ENCODE measurements at places on chromosomes 12 and 14.

DNA sequence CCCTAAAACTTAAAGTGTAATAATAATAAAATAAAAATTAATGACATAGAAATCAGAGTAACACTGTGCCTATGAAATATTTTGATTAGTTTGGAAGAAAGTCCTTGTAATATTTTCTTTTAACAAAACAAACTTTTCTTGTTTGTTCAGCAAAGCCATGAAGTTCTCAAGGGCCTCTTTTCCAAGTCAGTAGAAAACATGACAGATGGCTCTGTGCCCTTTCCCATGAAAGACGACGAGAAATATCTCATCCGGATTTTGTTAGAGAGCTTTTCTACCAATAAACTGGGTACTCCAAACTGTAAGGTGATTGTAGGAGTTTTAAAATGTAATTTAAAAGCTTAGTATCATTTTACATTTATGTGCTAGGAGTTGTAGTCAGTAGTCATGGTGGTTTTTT, 54.5 kb upstream of the ASPG start:
- no peak for DNase-seq

- DNase-seq, result no peak
These were observed 71.7 kb downstream of the ELK3 start for GRCh38 chr12:96265836-96266235.

DNA sequence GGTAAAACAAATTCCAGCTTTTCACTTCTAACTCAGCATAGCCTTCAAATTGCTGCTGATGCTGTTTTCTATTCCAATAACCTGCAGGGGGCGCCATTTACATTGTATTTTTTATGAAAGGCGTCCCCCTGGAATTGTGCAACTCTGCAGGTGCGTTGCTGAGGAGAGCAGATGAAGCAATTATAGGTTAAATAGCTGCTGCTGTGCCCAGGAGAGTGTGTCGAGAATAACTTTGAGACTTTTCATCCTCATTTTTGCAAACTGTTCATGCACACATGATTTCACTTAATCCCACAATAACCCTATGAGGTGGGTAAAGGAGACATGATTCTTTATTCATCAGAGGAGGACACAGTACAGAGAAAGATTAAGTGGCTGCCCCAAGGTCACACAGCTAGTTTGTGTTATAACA, 75.7 kb downstream of the MYRFL start:
- peak; percentile 72 for DNase-seq

GRCh38 chr14:92785667-92786426, 8.3 kb upstream of the GOLGA5 start:
- DNase-seq, result no peak

GRCh38 chr14:95311752-95312151, 8.0 kb downstream of the CLMN start:
- DNase-seq, result no peak

DNA sequence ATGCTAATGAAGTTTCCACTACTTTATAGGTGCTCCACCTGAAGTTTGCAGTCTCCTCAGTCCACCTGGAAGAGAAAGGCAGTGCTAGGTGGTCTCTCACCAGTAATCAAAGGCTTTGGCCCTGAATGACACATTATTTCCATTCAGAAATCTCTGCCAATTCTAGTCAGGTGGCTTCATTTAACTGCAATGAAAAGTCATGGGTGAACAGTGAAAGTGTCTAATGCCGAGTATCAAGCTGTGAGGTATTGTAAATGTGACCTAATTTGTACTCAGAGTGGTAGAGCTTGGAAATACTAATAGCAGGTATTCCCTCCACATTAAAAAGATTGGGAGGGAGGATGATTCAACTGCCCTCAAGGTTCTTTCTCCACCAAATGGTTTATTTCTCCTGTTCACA, 220.9 kb upstream of the LRFN5 start:
- no peak for DNase-seq

DNA sequence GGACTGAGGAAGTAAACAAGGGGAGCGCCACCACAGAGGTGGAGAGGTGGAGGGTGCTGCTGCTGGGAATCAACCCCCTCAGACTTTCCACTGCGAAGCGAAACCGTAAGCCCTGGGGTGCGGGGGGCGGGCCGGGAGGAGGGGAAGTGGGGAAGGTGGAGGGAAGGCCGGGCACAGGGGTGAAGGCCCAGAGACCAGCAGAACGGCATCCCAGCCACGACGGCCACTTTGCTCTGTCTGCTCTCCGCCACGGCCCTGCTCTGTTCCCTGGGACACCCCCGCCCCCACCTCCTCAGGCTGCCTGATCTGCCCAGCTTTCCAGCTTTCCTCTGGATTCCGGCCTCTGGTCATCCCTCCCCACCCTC, at the start of gene LAG3:
Gene LAG3, plus strand, starts transcription at position 190 of the 365 bp plus-strand sequence. CDS start 333 bp downstream, outside the sequence.
- peak; percentile 82 for DNase-seq

GRCh38 chr12:42468341-42468821, 121.2 kb downstream of the PRICKLE1 start:
- DNase-seq, result no peak

DNA sequence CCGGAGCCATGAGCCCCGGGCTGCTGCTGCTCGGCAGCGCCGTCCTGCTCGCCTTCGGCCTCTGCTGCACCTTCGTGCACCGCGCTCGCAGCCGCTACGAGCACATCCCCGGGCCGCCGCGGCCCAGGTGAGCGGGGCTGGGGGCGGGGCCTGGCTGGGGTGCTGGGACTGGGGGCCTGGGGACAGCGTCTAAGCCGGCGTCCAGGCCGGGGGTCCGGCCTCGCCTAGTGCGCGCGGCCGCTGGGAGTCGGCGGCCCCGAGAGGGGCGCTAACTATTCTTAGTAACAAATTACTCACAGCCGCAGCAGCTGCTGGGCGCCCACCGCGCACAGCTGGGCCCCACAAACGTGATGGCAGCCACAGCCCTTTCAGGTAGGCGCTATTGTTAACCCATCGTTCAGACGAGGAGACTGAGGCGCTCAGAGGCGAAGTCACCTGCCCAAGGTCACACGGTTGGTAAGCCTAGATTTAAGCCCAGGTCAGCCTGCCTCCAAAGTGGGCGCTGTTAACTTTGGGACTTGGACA, 374 bp downstream of the CYP46A1 start:
- DNase-seq, result no peak
